Urothelium cell line (cell line): ENCODE measurements at places on chromosomes 4 and X.

GRCh38 chr4:96052827-96053226, 212.9 kb downstream of the PDHA2 start:
- DNase-seq, result no peak

GRCh38 chrX:150163221-150163930, 199.7 kb upstream of the MAMLD1 start:
- no peak for DNase-seq

GRCh38 chr4:96379524-96379923, 539.6 kb downstream of the PDHA2 start:
- DNase-seq, result no peak

- no peak for DNase-seq
These were observed 13.4 kb upstream of the TNIP3 start for GRCh38 chr4:121177246-121178137.

GRCh38 chrX:672931-673330, 42.3 kb downstream of the SHOX start:
- peak; percentile 35 for DNase-seq

GRCh38 chr4:142353149-142353738, 492.9 kb downstream of the INPP4B start:
- DNase-seq, result peak; percentile 15

DNA sequence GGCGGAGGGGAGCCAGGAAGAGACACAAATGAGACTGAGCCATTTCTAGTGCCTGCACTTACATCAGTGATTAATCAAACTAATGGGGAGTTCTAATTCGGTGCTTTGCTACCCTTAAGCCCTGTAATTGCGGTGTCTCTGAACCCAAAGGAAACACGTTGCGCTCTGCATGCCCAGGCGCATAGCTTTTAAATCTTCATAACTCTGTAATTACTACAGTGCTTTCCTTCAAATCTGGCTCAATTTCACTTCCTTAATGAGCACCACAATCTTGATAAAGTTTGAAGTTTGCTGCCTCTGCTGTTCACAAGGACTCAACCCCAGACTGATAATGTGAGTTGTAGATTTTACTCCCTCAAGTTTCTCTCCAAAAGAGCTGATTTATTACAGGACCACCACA, 5.7 kb upstream of the NHS start:
- DNase-seq, result no peak

DNA sequence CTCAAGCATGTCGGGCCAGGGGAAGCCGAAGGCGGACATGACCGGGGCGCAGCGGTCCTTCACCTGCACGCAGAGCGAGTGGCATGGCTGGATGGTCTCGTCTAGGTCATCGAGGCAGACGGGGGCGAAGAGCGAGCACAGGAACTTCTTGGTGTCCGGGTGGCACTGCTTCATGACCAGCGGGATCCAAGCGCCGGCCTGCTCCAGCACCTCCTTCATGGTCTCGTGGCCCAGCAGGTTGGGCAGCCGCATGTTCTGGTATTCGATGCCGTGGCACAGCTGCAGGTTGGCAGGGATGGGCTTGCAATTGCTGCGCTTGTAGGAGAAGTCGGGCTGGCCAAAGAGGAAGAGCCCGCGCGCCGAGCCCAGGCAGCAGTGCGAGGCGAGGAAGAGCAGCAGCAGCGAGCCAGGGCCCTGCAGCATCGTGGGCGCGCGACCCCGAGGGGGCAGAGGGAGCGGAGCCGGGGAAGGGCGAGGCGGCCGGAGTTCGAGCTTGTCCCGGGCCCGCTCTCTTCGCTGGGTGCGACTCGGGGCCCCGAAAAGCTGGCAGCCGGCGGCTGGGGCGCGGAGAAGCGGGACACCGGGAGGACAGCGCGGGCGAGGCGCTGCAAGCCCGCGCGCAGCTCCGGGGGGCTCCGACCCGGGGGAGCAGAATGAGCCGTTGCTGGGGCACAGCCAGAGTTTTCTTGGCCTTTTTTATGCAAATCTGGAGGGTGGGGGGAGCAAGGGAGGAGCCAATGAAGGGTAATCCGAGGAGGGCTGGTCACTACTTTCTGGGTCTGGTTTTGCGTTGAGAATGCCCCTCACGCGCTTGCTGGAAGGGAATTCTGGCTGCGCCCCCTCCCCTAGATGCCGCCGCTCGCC, at the start of gene SFRP2:
TSS of gene SFRP2 (minus strand) at position 671 of the 864 bp plus-strand sequence. CDS start at position 423, 248 bp downstream.
- DNase-seq, result no peak

DNA sequence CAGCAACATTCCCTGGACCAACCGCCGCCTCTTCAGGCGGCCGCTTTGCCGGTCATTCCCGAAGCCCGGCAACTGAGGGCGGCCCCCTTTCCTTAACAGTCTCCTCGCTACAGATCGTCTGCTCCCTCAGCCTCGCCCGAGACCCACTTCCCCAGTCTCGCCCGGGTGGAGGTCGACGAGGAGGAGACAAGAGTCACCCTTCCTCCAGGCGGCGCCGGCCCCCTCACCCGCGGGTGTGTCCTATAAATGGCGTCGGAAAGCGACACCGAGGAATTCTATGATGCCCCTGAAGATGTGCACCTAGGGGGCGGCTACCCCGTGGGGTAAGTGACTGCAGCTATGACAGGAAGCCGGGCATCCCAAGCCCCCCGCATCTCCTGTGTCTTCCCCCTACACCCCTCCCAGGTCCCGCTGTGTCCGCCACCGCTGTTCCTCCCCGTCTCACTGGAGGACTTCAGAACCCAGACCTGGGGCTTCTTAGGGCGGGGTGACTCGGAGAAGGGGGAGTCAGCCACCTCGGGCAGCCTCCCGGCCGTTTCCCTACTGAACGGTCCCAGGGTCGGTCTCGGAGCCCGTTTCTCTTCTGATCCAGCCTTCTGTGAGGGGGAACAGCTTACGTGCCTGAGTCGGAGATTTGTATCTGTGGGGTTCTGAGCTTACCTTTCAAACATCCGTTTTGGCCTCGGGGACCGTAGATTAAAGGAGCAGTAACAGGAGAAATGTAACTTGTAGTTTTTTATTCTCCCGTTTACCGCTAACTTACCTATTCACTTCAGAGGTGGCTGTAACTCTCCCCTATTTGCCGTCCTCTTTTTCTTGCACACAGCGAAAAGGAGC, 570 bp downstream of the WDR44 start:
- peak; percentile 5 for DNase-seq

- DNase-seq, result no peak
These were observed 91.8 kb downstream of the PLAC1 start for GRCh38 chrX:134566506-134566905.

GRCh38 chr4:4820261-4820660, 39.2 kb upstream of the MSX1 start:
- no peak for DNase-seq

- no peak for DNase-seq
These were observed 6.7 kb downstream of the MYL5 start for GRCh38 chr4:680928-681645.

- DNase-seq, result no peak
These were observed 50.8 kb upstream of the GAB1 start for GRCh38 chr4:143285696-143286437.

- no peak for DNase-seq
These were observed 29.2 kb upstream of the IL9R start for GRCh38 chrX:155968326-155968661.

- DNase-seq, result no peak
These were observed 5.9 kb upstream of the TNIP2 start for GRCh38 chr4:2762048-2762447.

DNA sequence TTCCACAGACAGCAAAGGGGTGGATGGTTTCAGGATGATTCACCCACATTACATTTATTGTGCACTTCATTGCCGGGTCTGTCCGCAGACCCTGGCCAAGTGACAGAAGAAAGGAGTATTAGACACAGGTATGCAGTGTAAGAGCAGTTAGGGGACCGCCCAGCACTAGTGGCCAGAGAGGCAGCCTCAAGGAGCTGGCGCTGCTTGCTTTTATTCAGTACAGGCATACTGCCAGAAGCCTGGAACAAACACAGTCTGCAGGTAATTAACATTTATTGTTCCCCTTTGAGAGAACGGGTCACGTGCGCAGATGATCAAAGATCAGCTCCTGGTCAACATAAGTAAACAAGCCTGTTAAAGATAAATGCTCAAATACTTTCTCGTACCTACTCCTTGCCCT, 1639.0 kb upstream of the IGFBP7 start:
- DNase-seq, result peak; percentile 30

DNA sequence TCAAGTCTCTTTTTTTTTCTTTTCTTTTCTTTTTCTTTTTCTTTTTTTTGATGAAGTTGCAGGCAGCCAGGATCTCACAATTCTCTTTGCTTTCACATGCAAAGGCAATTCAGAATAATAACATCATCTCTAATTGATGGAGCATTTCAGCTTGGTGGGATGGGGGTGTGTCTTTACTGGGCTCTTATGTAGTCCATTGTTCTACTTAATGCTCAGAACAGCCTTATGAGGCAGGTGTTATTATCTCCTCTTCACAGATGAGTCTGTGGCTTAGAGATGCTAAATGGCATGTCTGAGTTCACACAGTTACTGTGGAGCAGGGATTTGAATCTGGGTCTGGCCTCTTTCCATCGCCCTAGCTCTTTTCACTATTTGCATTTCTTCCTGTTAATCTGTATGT, 70.2 kb downstream of the TRPC5 start:
- no peak for DNase-seq

- DNase-seq, result no peak
These were observed 151.7 kb upstream of the CASK start for GRCh38 chrX:42075032-42075431.

- no peak for DNase-seq
These were observed 42.2 kb downstream of the SMIM20 start for GRCh38 chr4:25956260-25956659.

DNA sequence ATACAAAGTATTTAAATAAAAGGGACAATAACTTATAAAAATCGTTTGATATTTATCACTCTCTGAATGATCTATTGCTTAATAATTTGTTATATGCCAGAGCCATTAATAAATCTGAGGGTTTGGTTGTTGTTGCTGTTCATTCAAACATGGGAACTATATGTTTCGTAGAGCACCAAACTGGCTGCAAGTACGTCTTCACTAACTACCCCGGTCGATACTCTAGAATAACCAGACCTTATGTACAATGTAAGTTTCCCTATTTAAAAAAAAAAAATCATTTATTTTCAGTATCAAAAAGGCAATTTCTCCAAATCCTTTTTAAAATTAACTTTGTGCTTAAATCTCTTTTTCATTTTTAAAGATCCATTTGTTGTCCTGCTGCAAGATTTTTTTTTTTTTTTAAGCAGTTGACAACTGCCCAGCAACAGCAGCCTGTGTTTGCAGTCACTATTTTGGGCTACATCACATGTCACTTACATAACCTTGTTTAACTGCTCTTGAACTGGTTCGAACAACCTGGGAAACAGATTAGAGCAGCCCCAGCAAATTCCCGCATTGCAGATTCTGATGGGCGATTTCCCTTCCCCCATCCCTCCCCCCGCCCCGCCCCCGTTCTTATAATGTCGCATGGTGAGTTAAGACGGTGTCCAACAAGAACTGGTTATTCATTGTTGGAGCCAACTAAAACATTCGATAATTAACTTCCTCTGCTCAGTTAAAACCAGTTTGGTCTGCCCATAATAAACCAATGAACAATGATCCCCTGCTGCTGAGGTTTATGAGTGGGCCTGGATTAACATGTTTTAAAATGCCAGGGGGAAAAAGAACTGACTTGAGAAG, 238.9 kb downstream of the NR3C2 start:
- DNase-seq, result no peak

DNA sequence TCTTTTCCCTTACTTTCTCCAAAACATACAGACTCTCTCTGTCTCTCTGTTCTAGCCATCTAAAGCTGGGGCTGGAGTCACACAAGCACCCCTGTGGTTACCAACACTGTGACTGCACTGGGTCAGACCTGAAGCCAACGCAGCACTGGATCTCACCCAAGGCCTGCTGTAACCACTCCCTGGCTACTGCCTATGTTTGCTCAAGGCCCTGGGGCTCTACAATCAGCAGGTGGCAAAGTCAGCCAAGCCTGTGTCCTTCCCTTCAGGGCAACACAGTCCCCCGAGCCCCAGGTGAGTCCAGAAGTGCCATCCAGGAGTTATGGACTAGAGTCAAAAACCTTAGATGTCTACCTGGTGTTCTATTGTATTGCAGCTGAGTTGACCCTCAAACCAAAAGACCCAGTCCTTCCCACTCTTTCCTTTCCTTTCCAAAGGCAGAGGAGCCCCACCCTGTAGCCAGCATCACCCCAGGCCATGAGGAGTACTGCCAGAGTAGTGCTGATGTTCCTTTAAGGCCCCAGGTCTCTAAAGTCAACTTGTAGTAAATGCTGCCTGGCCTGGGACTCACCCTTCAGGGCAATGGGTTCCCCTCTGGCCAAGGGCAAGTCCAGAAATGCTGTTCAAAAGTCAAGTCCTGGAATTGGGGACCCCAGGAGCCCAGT, 58.8 kb upstream of the RAP2C start:
- DNase-seq, result no peak

- DNase-seq, result no peak
These were observed 456.8 kb downstream of the TRIML1 start for GRCh38 chr4:188596021-188596420.

GRCh38 chr4:53644607-53645006, 53.3 kb upstream of the LNX1 start:
- DNase-seq, result no peak

- DNase-seq, result peak; percentile 34
These were observed 206.3 kb downstream of the SLC7A11 start for GRCh38 chr4:138035781-138036258.

DNA sequence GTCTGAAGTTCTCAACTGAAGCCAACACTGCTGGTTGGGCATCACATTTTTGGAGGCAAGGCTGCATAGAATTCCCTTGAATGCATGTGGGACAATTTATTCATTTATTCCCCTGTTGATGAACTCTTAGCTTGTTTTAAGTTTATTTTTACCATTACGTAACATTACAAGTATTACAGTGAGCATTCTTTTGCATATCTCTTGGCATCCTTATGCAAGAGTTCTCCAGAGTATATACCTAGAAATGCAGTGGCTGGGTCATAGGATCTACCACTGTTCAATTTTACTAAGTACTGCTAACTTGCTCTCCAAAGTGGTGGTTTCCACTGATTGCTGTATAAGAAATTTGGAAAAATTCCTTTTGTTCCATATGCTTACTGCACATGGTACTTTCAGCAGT, 66.5 kb downstream of the UCHL1 start:
- DNase-seq, result no peak

GRCh38 chr4:45317276-45317675, 590.9 kb upstream of the GNPDA2 start:
- no peak for DNase-seq

GRCh38 chr4:93777081-93777460, 51.5 kb upstream of the ATOH1 start:
- DNase-seq, result no peak

DNA sequence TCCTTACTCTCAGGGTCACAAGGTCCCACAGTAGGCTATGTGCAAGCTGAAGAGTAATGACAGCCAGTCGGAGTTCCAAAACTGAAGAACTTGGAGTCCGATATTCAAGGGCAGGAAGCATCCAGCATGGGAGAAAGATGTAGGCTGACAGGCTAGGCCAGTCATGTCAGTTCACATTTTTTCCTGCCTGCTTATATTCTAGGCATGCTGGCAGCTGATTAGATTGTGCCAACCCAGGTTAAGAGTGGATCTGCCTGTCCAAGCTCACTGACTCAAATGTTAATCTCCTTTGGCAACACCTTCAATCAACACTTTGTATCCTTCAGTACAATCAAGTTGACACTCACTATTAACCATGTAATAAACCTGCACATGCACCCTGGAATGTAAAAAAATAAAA, 960.9 kb upstream of the HS3ST1 start:
- DNase-seq, result no peak
